Activated CD8-positive, alpha-beta memory T cell treated with anti-CD3 and anti-CD28 coated beads for 1 hour (primary cell): ENCODE measurements at places on chromosomes 4 and X.

DNA sequence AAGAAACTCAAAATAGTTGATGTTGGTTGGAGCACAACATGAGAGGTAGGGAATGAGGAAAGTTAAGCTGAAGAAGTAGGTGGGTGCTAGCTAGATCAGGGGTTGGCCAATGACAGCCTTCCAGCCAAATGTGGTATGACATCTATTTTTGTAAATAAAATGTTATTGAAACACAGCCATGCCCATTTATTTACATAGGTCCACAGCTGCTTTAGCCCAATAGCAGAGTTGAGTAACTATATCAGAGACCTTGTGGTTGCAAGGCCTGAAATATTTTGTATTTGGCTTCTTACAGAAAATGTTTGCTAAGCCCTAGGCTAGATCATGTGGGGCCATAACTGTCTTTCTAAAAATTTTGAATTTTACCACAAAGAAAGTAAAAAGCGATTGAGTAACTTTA is 234.9 kb upstream of the CTSO start:
- no peak for DNase-seq

DNA sequence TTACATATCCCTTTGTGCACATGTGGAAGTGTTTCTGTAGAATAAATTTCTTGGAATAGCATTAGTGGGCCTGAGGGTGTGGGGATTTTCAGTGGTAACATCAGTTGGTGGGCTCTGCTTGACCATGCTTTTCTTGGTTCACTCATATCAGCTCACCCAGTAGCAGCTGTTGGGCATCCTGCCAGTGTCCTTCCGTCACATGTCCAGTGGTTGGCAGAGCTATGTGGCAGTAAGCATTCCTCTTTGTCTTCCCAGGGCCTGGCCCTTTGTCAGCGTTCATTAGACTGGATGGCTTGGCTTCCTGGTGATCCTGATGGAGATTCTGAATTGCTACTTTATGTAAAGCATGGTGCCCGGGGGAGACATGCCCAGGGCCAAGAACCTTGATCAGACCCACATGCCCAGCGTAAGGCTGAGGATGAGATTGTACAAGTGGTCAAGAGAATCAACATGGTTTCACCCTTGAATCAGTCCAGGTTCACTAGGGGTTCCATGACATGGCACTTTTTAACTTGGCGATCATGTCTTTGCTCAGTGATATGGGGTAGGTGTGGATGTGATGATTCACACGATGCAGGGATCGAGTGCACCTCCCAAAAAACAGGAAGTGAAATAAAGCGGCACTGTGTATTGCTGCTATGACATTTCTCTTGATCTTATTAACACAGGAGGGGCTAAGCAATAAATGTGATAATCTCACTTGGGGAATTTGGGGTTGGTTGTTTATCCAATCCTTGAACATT is 72.1 kb upstream of the IGFBP7 start:
- DNase-seq: no peak

DNA sequence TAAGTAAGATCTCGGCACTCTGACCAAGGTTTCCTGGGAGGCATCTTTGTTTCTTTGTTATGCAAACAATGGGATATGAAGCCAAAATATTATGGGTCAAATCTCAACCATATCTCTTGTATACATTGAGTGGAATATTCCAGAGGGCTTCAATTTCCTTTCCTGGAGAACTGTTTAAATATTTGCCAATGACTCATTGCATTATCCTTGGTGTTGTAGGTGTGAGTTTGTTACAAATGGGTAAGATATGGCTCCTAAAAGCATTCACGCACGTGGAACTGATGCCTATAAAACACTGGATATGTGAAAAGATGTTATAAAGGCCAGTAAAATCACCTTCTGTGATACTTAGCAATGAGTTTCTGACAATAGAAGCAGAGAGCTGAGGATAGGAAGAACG is 150.5 kb upstream of the WDR1 start:
- DNase-seq: no peak

GRCh38 chr4:176500894-176501293 is 181.1 kb downstream of the SPCS3 start:
- no peak for DNase-seq

GRCh38 chr4:178448372-178449035 is 1006.3 kb upstream of the AGA start:
- DNase-seq: no peak

DNA sequence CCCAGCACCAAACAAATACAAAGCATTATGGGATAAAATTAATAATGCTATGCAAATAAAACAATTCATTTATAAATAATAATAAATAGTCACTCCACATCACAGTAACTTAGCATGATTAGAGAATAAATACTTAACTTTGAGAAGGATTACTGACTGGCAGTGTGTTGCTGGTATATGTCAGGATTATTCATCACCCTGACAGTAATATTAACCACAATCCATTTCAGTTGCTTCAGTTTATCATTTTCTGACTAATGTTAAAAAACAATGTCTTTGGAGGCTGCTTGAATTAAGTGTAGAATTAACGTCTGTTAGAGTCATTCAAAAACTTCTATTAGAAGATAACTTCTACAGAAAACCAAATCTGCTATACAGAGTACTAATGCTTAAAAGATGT is 124.1 kb upstream of the MAB21L2 start:
- DNase-seq: no peak

DNA sequence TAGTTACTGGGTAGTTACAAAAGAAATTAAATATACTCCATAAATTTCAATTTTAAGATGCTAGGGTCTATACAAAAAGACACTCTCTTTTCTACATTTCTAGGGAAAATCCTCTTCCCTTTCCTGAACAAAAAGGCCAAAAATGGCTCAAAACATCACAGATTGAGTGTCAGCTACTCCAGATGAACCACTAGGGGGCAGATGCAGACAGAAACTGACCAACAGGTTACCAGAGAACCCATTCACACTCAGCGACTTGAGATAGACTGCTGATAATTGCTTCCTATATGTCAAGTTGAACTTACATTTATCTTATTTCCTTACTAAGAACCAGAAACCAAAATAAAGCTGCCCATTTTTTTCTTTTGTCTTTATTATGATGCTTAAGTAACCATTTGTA is 83.4 kb upstream of the MID1IP1 start:
- no peak for DNase-seq

GRCh38 chrX:30308263-30309138 is 689 bp downstream of the NR0B1 start:
- DNase-seq: no peak

DNA sequence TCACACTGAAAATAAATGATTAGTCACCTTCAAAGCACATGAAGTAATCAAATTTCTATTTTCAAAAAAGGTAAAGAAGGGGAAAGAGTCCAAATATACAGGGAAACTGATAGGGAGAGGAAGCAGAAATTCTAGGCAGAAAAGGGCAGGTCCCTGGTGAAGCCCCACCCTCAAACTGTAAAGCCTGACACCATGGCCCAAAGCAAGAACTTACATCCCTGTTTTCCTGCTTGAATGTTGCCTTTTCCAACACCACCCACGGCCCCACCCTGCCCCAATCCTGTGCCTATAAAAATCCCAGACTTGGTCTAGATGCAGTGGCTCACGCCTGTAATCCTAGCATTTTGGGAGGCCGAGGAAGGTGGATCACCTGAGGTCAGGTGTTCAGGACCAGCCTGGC is 361.8 kb downstream of the PPP3CA start:
- no peak for DNase-seq

GRCh38 chr4:12421364-12421763 is 992.7 kb upstream of the HS3ST1 start:
- no peak for DNase-seq
